ENCODE measurements at places on chromosomes 12 and 14.
A peak's percentile ranks its signal among the peaks of the same experiment; 100 is the strongest.

DNA sequence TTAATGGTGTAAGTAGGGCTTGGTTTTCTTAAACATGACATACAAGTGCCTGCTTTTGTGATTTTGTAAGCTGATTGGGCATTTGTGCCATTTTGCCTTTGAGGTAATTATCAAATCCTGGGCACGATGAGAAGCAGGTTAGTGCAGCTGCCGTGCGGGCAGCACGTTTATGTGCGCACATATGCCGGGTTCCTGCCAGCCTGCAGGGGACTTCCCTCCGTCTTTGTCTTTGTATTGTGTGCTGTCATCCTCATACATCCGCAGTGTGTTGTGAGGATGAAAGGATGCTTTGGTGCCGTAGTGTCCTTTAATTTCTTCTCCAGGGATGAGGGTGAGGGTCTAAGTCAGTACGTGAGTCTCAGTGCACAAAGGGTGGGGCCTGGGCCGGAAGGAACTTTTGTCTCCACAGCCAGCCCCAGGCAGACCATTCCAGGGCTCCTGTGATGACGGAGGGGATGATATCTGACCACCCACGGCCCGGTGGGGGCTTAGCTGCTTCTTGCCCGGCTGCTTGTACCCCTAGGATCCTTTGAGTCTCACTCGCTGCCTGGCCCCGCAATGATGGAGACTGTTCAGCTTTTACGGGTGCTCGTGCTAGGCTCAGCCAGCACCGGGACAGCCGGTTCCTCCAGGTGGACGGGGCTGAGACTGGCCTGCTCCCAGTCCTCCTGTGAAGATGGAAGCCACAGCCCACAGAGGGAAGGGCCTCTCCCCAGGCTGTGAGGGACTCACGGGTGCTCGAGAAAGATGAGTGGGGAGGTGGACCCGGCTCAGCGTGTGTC is 54.6 kb downstream of the ADGRD1 start:
- no peak for DNase-seq

DNA sequence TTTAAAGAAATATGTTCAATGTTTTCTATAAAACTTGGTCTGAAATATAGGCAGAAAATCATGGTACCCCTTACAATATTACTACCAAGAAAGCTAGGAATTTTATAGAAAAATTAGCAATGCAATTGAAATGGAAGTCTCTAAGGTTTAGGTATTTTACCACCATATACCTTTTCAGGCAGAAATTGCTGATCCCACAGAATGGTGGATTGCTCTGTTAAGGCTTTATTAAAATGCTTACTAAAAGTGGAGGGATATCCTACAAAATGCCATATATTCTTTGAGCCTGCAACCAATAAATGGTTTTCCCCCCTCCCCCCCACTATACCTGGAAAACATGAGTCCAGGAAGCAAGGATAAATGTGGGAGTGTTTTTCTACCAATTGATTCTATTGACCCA is 718.1 kb upstream of the NOVA1 start:
- no peak for DNase-seq

GRCh38 chr12:124764870-124765580 is 98.6 kb downstream of the SCARB1 start:
- DNase-seq = no peak

- no peak for DNase-seq
Measured at GRCh38 chr14:61671082-61671481, 24.2 kb upstream of the HIF1A start.

DNA sequence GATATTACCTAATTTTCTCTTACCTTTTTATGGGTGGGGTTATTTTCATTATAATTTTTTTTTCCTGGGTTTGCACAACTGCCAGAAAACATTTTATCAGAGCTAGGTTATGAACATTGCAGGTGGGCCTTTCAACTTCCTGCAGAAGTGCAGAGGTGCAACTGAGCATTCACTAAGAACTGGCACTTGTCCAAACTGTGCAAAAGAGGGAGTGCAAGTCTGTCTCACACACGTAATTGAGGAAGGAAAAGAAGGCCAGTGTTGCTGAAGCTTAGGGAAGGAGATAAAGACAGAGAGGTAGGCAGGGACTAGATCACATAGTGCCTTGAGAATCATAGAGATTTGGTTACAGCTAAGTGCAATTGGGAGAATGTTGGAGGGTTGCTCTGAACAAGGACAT is 14.1 kb upstream of the AMN1 start:
- DNase-seq = no peak

GRCh38 chr14:61080591-61081010 is 99.6 kb downstream of the SLC38A6 start:
- no peak for DNase-seq

DNA sequence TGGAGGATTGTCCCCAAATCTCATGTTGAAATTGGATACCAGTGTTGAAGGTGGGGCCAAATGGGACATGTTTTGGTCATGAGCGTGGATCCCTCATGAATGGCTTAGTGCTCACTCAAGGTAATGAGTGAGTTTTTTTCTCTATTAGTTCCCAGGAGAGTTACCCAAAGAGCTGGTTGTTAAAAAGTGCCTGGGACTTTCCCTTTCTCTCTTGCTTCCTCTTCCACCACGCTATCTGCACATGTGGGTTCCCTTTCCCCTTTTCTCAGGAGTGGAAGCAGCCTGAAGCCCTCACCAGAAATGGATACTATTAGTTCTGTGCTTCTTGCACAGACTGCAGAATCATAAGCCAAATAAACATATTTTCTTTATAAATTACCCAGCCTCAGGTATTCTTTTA is 465.4 kb downstream of the FSCB start:
- no peak for DNase-seq

GRCh38 chr14:98694541-98694940 is 577.5 kb downstream of the BCL11B start:
- no peak for DNase-seq

- peak; percentile 66 for DNase-seq
Measured at GRCh38 chr12:42589465-42590329, at the start of gene PRICKLE1. PRICKLE1 (minus strand) TSS chr12:42589746; CDS start chr12:42472516, 117,230 bp downstream.
